CD8-positive, alpha-beta memory T cell (primary cell): ENCODE measurements at places on chromosomes 5 and 9. TPM values are rescaled to one million over a fixed set of nuclear protein-coding genes. Genes with fewer than 3 reads are reported as not detected.

DNA sequence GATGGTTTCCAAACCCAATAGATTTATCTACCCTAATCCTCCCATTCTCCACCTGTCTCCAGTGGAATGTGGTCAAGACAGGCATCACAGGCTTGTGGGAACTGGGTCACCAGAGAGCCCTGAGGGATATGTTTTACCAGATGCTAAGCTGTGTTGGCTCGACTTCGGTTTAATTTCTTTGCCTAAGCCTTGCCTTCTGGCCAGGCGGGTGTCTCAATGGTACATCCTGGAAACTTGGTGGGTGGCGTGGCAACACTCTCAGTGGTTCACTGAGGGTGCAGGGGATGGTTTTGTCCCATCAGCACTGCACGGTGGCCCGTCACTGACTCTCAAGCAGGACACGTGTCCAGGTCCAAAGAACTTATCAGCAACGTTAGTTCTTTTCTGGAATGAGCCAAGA is 192.2 kb downstream of the TENT4A start:
- peaks cover 4% of the 10 kb centered on the region for H3K27me3 ChIP-seq
- no peaks in the 10 kb centered on the region for H3K4me1 ChIP-seq
- no peak overlapping the region for H3K27ac ChIP-seq
- no peaks in the 10 kb centered on the region for H3K36me3 ChIP-seq

- DNase-seq, result no peak
- no peak overlapping the region for H3K4me3 ChIP-seq
- no peaks in the 10 kb centered on the region for H3K27me3 ChIP-seq
Observed at GRCh38 chr5:154109416-154110106, 70.8 kb downstream of the MFAP3 start.

TERT gene
- total RNA-seq, result 2.0 TPM

GRCh38 chr5:66796305-66797292 is 200.4 kb downstream of the MAST4 start:
- H3K4me1 ChIP-seq, result no peaks in the 10 kb centered on the region
- no peak for DNase-seq
- H3K27ac ChIP-seq, result no peak overlapping the region
- H3K4me3 ChIP-seq, result no peak overlapping the region

OLFML2A gene
- total RNA-seq, result not detected

NPDC1 gene
- total RNA-seq, result 24.6 TPM

- no peak for DNase-seq
- H3K27ac ChIP-seq, result no peak overlapping the region
- no peaks in the 10 kb centered on the region for H3K36me3 ChIP-seq
- no peaks in the 10 kb centered on the region for H3K4me1 ChIP-seq
Observed at GRCh38 chr9:76800901-76801300, 36.7 kb downstream of the PCA3 start.

DNA sequence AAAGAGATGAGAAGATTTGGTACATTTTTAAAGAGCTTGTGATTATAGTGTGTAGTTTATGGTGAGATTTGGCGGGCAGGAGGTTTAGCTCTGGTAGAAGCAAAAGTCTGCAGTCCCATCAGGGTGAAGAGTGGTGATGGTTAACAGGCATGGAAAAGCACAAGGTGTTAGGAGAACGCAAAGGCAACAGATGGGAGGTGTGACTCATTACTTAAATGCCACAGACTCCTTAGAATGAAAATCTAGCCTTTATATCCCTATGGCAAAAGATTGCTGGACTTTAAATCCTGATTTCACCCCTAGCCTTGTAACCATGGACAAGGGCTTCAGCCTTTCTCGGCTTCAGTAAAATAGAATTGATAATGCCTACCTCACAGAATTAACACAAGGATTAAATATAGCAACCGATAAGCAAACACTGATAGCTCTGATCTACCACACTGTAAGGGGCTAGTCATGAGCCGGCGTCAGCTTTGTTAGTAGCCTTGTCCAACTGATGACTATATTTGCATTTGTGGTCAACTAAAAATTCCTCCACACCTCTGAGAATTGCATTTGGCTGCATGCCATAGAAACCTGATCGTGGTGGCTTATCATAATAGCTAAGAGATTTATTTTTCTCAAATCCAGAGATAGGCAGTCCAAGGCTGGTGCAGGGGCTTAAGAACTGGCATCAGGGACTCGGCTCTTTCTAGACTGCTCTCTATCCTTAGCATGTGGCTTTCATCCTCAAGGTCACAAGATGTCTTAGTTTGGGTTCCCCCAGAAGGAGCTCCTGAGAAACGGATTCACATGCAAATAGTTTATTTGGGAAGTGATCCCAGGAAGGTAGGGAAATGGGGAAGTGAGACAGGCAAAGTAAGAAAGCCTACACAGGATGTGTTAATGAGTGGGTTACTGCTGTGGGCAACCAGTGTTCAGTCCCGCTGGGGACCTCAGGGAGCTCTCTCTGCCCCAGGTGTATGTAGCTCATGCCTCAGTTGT is 19.6 kb downstream of the MFAP3 start:
- H3K4me1 ChIP-seq, result peaks cover 6% of the 10 kb centered on the region
- no peak for DNase-seq
- no peaks in the 10 kb centered on the region for H3K27me3 ChIP-seq
- H3K36me3 ChIP-seq, result no peaks in the 10 kb centered on the region
- no peak overlapping the region for H3K27ac ChIP-seq

DNA sequence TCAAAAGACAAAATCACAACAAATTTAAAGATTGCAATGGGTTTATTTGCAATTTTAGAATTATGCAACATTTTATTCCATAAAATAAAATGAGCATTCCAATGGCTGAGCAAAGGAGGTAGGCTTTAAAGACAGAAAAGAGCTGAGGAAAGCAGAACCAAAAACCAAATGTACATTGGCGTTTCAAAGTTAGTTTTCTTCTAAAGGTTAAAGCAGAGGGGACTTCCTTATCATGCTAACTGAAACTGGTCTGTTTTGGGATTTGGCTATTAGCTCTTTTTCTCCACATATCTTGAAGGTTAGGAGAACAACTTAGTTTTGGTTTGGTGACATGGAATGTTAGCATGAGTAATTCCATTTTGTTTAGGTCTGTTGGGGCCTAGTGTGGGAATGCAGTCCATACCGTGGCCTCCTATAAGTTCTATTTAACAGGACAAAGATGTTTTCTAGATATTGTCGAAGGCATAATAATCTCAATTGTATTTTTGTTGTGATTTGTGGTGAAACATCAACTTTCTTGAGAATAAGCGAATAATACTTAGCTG is 20.3 kb downstream of the DCP2 start:
- H3K4me1 ChIP-seq, result no peaks in the 10 kb centered on the region
- DNase-seq, result no peak
- no peak overlapping the region for H3K4me3 ChIP-seq
- H3K27ac ChIP-seq, result no peak overlapping the region
- H3K36me3 ChIP-seq, result peaks cover 13% of the 10 kb centered on the region

- no peak overlapping the region for H3K4me3 ChIP-seq
- no peaks in the 10 kb centered on the region for H3K4me1 ChIP-seq
- no peaks in the 10 kb centered on the region for H3K27me3 ChIP-seq
- H3K27ac ChIP-seq, result no peak overlapping the region
Observed at GRCh38 chr5:53542926-53543325, 17.5 kb upstream of the NDUFS4 start.

P4HA2 gene
- 7.9 TPM for total RNA-seq

ACTBL2 gene
- not detected for total RNA-seq

DNA sequence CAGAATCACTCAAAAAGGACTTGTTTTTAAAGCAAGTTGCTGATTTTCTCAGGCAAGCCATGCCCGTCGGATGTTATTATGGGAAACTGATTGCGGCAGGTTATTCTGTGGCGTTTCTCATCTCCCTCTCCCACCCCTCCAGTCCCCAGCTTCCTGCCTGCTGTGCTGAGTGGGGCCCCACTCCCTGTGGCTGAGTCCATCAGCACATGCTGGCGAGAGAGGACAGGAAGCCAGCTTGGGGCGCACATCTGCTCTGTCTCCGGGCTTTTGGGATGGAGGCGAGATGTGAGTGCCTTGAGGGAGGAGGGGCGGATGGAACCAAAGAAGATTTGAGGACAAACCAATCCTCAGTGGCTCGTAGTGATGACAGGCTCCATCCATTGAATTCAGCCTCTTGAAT is 108.0 kb downstream of the DAPK1 start:
- no peaks in the 10 kb centered on the region for H3K4me1 ChIP-seq
- no peaks in the 10 kb centered on the region for H3K27me3 ChIP-seq

GRCh38 chr9:90301277-90301653 is 341.4 kb downstream of the DIRAS2 start:
- no peak overlapping the region for H3K4me3 ChIP-seq
- no peaks in the 10 kb centered on the region for H3K36me3 ChIP-seq
- DNase-seq, result no peak
- no peaks in the 10 kb centered on the region for H3K27me3 ChIP-seq
